Stimulated activated CD4-positive, alpha-beta T cell treated with anti-CD3 and anti-CD28 coated beads, Interleukin-1b, Interleukin-23, amount 100 ng/mL, for 48 hours (primary cell): ENCODE measurements at places on chromosomes 3 and 15.

- DNase-seq: no peak
These were observed 480.5 kb downstream of the CNTN4 start for GRCh38 chr3:2579206-2579605.

GRCh38 chr15:86384186-86384585 is 304.5 kb downstream of the AGBL1 start:
- DNase-seq: no peak

DNA sequence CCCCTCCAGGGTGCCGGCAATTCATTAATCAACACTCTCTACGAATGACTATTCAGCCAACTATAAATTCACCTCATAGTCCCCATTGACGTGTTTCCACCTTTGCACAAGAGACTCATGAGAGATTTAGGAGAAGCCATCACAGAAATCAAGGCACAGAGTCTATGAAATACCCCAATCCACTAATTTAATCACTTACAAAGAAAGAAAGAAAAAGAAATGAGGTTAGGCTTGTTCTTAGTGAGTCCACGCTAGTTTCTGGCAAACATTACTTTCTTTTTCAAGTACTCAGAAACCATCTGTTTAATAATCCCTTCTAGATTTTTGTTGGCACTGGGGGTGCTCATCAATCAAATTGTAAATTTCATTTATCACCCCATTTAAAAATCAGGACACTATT is 125.2 kb upstream of the ADPGK start:
- DNase-seq: no peak

- no peak for DNase-seq
These were observed 236.8 kb downstream of the CACNA2D3 start for GRCh38 chr3:54358969-54359694.

DNA sequence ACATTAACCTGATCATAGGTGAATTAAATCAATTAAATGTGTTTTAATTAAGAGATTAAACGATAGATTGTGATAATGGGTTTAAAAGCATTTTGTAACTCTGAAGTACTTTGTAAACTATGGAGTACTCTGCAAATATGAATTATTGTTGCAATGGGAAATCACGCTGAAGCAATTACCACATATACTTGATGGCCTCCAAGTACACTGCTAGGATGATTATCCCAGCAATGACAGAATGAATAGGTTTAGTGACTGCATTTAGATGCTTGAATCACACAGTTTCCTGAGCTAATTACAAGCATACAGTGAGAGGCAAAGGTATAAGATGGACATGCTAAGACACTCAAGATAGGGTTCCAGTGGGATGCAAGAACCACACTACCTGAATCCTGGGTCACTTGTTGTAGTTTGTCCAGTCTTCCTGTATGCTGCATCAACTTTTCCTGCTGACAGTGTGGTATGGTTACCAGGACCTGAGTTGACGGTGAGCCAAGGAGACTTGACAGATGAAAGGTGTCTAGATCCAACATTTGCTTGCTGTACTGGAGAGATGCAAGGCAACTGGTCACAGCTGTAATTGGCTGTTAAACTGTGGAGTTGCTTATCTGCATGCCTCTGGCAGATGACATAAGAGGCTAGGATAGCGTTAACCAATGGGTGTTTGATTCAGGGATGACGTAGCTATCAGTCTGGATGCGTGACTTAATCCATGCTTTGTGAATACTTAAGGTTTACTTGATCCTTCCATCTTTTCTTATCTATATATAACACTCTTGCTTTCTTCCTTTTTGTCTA is 38.0 kb downstream of the RNF13 start:
- DNase-seq: no peak

DNA sequence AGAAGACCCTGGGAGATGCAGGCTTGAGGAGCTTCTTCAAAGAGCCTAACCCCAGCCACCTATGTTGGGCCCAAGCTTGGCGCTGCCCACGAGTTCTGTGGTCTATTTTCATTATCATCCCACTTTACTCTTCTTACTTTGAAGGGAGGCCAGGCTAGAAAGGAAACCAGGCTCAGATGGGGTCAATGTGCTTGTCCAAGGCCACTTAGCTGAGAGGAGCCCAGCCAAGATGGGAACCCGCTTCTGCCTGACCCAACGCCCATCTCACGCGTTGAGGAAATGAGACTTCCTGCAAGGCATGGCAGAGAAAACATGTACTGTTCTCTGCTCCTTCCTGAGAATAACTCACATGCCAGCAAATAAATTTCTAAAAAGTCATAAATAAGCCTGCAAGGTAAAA is 486.3 kb upstream of the PROK2 start:
- DNase-seq: no peak

DNA sequence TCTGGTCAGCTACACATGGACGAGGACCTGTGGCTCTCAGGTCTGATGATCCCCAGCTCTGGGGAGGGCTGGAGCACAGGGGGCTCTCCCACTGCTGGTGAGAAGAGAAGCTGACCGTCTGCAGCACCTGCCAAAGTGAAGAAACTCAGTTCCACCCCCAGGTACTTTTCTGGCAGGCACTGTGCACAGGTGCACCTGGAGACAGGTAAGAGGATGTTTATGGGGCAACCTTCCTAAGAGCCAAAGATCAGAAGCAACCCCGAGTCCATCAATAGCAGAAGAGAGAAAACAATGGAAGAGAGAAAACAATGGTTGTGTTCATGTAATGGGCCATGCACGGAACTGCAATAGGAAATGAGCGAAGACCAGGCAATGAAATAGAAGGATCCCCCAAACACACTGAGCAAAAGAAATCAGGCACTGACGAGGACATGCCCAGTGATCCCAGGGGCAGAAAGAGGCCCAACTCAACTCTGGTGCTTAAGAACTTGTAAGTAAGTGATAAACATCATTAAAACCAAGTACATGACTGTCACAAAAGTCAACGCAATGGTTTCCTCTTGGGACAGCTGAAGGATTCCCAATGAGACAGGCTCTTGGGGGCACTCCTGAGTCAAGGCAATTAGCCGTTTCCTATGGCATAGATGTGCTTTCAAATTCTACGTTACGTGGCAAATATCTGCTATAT is 95.0 kb upstream of the ALDH1A3 start:
- DNase-seq: no peak

DNA sequence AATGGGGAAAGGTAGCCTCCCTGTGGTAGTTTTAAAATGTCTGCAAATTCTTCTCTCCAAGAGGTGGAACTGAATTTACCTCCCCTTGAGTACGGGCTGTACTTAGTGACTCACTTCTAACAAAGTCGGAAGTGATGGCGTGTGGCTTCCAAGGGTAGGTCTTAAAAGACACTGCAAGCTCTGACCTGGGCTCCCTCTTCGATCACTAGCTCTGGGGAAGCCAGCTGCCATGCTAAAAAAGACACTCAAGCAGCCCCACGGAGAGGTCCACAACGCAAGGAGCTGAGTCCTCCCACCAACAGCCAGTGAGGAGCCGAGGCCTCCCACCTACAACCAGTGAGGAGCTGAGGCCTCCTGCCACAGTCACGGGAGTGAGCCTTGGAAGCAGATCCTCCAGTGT is 122.0 kb upstream of the HACD2 start:
- no peak for DNase-seq

DNA sequence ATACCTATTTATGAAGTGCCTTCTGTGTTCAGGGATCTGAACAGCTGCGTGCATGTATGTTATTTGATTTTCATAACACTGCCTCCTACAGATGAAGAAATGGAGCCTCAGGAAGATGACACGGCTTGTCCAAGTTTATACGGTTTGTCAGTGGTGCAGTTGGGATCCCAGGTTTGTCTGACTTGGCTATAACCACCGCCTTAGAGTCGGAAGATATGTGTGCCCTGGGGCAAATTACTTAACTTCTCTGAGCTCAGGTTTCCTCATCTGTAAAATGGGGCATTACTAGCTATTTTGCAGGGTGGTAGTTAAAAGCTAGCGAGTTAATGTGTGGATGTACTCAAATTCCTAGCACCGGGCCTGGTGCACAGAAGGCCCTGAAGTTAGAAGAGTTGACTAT is 54.1 kb upstream of the ANP32A start:
- DNase-seq: no peak
